T-helper 2 cell (primary cell): ENCODE measurements at places on chromosomes 3 and 15.

DNA sequence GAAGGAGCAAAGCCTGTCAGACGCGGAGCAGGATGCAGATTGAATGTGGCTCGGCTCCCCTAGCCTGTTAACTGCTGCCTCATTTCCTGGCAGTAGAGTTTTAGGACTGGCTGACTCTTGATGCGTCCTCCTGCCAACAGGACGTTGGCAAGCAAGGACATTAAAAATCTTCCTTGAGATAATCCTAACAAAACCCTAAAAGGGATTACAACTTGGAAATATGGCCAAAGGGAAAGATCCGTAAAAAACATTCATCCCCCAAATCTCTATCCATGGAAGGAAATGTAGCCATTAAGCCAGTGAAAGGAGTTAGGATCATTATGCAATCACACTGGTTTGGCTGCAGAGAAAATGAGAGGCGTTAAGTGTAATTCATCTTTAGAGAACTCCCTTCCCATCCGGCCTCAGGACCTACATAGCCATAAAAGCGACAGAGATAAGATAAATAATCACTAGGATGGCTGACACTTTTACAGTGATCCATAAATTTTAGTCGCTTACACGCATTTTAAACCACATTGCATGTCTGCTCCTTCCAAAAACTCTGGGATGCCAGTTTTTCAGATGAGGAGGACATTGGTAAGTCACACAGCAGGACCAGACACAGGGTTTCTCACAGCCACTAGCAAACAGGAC lies 44.5 kb upstream of the C3orf80 start:
- DNase-seq: no peak

DNA sequence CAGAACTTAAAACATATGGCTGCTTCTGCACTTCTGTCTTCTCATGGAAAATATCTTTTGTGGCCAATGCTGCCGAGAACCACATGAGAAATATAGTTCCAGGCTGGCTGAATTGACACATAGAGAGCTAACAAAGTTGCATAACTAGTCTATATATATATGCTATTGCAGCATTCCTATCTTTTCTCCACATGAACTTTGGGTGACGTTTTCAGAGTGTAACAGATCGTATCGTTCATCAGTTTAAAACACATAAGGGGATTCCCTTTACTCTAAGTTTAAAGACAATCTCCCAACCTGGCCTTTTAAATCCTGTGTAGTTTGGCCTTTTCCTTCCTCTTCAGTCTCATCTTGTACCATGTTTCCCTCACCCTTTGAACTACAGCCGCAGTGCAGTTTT lies 394.2 kb upstream of the CBLB start:
- DNase-seq: no peak

DNA sequence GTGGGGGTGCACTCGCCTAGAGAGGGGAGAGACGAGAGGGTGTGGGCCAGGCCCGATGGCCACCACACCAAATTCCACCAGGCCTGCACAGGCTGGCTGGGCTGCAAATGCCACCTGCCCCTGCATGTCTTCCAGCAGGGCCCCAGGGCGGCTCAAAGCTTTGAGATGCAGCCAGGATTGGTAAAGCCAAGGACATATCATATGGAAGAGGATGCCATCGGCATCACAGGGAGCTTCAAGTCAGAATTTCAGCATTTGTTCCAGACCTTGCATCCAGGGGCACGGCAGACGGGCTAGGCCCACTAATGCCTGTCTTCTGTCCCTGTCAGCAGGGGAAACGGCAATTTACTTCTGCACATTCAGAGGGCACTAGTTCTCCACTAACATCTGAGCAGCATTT lies 97.8 kb downstream of the NUP210 start:
- no peak for DNase-seq

GRCh38 chr15:49895347-49896223 lies 223.4 kb downstream of the ATP8B4 start:
- DNase-seq: no peak

DNA sequence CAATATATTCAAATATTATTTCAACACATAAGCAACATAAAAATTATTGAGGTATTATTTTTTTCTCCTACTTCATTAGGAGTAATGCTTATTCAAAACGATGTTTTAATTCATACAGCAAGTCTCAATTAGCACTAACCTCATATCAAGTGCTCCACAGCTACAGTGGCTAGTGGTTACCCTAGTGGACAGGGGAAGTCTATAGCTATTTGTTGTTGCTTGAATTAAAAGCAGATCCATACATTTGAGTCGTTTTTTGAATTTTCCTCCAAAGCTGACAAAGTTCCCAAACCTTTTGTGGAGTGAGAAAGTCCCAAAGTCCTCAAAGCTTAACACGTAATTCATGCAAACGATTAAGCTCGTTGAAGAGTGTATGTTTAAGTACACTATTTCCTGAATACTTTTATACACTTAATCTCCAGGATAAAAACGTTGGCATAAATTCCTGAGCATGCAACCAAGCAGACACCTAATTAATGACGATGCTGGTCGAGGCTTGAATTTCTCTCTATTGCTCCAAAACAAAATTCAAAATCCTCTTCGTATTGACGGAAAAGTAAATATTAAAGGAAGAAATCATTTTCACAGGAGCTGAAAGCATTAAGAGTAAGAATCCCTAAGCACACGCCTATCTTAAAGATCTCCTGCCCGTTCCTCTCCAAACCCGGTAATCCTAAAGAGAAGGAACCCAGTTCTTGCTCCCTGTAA lies 985 bp downstream of the VPS13C start:
- no peak for DNase-seq

- no peak for DNase-seq
Measured at GRCh38 chr15:71921191-71921590, 110.8 kb downstream of the NR2E3 start.

DNA sequence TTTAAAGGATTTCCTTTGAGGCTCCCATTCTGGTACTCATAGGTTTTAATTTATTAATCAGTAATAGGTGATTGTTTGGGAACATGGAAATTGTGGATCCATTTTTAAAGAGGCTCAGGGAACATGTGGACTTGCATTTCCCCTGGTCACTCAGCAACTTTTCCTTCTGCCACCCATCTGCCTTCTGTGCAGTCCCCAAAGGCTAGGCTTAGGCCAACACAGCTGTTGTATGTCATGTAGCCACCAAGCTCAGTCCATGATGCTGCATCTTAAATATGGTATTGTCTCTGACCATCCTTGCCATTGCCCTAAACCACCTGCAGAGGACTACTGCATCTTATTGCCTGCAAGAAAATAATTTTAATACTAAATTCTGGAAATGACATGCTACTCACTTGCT lies 416.7 kb upstream of the SEMA6D start:
- no peak for DNase-seq

DNA sequence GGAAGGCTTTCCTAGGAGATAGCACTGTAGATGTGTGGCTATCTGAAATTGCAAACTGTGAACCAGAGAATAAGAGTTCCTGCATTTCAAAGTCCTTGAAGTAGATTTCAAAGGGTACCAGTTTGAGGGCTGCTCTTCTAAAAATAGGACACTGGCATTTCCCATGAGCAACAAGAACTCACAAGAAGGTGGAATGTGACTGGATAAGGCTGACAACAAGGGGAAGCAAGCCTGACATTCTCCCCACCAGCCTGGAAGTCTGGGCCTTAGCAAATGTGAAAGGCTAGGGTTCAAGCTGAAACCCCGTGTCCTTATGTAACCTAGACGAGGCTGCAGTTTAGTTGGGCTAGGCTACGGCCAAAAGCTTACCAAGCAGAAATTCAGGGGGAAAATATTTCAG lies 18.7 kb upstream of the TJP1 start:
- no peak for DNase-seq

GRCh38 chr3:175608911-175609310 lies 749.8 kb downstream of the NAALADL2 start:
- no peak for DNase-seq

- no peak for DNase-seq
Measured at GRCh38 chr3:143786219-143787191, 61.8 kb downstream of the SLC9A9 start.

GRCh38 chr15:92947071-92947730 lies 47.1 kb downstream of the CHD2 start:
- DNase-seq: no peak

DNA sequence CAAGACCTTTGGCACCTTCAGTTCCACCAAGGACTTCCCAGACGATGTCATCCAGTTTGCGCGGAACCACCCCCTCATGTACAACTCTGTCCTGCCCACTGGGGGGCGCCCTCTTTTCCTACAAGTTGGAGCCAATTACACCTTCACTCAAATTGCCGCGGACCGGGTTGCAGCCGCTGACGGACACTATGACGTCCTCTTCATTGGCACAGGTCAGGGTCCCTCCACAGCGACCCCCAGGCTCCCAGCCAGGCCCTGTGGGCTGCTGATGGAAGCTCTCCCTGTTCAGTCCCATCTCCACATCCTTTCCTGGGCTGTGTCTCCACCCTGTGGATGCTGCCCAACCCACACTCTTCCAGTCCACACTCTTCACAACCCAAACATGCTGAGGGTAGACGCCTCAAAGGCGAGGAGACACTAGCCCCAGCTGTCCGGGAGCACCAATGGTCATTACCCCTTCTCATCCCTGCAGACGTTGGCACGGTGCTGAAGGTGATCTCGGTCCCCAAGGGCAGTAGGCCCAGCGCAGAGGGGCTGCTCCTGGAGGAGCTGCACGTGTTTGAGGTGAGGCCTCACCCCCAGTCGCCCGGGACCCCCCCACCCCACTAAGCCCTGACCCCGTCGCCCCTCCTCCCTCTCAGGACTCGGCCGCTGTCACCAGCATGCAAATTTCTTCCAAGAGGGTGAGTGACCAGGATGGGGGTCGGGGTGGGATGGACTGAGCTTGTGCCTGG lies 4.3 kb upstream of the LSMEM2 start:
- peak; percentile 58 for DNase-seq

DNA sequence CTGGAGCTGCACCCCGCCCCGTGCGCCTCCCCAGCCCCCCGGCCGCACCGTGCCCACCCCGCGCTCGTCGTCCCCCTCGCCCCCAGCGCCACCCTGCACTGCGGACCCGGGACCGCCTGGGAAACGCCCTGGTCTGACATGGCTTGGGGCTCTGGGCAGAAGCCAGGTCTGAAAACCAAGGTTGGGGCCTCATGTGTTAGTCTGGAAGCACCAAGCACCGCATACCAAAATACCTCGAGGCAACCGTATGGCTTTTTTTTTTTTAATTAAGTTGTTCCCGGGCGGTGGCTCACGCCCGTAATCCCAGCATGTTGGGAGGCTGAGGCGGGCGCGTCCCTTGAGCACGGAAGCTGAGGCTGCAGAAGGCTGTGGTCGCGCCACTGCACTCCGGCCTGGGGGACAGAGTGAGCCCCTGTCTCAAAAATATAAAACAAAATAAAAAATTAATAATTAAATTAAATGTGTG lies 91.5 kb upstream of the CHD2 start:
- DNase-seq: no peak

DNA sequence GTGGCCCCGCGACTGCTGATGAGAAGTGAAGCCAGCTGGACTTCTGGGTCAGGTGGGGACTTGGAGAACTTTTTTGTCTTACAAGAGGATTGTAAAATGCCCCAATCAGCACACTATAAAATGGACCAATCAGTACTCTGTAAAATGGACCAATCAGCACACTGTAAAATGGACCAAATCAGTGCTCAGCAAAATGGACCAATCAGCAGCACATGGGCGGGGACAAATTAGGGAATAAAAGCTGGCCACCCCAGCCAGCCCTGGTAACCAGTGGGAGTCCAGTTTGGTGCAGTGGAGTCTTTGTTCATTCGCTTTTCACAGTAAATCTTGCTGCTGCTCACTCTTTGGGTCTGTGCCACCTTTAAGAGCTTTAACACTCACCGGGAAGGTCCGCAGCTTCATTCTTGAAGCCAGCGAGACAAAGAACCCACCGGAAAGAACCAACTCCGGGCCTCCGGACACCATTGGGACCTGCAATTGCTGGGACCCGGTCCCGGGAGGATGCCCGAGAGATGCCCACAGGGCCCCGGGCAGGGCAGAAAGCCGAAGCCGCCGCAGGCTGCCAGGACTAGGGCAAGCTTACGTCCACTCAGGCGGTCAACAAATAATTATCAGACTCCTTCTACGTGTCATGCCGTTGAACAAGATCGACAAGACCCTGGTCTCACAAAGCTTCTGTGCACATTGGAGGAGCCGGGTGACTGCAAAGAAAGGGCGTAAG lies 8.3 kb upstream of the NR2E3 start:
- no peak for DNase-seq

DNA sequence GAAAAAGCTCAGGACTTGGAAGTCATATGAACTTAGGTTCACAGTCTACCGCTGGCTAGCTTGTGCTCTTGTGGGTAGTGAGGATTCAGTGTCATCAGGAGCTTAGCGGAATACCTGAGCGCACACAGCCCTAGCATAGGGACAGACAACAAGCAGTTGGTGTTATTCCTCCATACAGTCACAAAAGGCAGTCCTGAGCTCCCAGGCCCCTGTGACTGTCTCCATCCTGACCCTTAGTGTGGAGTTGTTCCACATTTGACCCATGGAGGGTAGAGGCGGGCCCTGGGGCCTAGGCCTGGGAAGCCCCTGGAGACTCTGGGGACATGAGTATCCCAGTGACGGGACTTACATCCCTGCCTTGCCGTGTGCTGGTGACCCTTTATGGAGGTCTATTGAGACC lies 131.5 kb upstream of the PLXNA1 start:
- DNase-seq: no peak

DNA sequence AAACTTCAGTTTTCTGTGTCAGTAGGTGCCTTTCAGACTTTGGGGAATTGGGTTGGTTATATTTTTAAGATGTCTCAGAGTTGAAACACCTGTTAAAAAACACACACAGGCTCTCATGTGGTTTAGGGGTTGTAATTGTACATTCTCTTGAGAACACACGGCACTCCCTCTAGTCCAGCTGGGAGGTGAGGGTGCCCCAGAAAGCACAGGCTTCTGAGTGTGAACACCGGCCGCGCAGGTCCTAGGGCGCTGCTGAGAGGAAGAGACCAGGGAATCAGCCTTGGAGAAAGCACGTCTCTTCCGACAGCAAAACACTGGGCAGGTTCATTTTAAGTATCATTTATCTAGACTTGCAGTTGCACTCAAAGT lies 68.0 kb upstream of the RPL35A start:
- DNase-seq: no peak

- DNase-seq: no peak
Measured at GRCh38 chr3:55235416-55235815, 251.7 kb downstream of the WNT5A start.

GRCh38 chr3:120350401-120350941 lies 1.3 kb upstream of the LRRC58 start:
- DNase-seq: no peak

DNA sequence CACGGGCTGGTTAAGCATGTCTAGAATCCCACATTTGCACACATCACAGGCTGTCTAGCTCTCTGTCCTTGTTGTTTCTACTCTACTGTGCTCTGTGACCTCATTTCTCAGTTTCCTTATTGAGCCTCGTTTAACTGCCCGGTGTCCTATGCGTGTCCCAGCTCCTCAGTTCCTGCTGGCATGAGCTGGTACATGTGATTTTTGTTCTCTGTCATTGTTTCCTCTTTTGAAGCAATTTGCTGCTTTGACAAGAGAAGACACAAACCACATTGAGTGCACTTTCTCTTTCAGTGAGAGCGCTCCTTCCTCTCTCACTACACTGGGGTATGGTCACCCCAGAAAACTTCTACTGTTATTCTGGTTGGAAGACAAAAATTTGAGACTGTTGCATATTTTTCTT lies 563.5 kb downstream of the PDCD6IP start:
- no peak for DNase-seq

- no peak for DNase-seq
Measured at GRCh38 chr3:86880066-86880465, 110.9 kb downstream of the VGLL3 start.
